Keratinocyte (primary cell): ENCODE measurements at places on chromosomes 12 and 14. TPM values are rescaled to one million over a fixed set of nuclear protein-coding genes. Genes with fewer than 3 reads are reported as not detected.

- no peaks in the 10 kb centered on the region for H3K4me1 ChIP-seq
- H3K36me3 ChIP-seq: no peaks in the 10 kb centered on the region
- no peak overlapping the region for H3K4me3 ChIP-seq
Observed at GRCh38 chr12:16094437-16094836, 183.0 kb downstream of the SLC15A5 start.

Gene SSTR1
- polyA plus RNA-seq: 0.03 to 0.05 TPM in 2 of 3 replicates, not detected in the other

DNA sequence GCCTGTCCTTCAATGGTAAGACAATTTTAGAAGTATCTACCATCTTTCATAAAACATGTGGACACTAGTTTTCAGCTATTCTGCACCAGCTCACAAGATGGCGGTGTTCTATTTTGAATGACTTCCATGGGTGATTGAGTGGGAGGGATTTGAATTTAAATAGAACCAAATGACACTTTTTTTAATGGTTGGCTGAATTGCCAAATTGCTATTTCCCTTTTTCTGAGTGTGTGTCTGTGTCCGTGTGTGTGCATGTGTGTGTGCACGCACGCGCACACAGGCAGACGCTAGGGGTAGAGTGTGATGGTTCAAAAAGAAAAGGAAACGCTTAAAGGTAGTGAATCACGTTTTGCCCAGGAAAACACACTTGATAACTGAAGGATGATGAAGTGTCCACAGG, 362.6 kb downstream of the DAD1 start:
- no peak for DNase-seq
- no peak overlapping the region for H3K27ac ChIP-seq
- no peaks in the 10 kb centered on the region for H3K36me3 ChIP-seq
- H3K4me3 ChIP-seq: no peak overlapping the region

Gene MYO1A
- polyA plus RNA-seq: 0.01 TPM in 1 of 3 replicates, not detected in the others

GRCh38 chr12:3293446-3294161, 197.4 kb upstream of the PRMT8 start:
- no peaks in the 10 kb centered on the region for H3K27me3 ChIP-seq
- no peak overlapping the region for H3K4me3 ChIP-seq
- DNase-seq: no peak
- H3K27ac ChIP-seq: no peak overlapping the region

GRCh38 chr12:121489874-121490273, 90.0 kb downstream of the RNF34 start:
- no peaks in the 10 kb centered on the region for H3K4me1 ChIP-seq
- DNase-seq: no peak
- H3K36me3 ChIP-seq: peaks cover 3% of the 10 kb centered on the region

DNA sequence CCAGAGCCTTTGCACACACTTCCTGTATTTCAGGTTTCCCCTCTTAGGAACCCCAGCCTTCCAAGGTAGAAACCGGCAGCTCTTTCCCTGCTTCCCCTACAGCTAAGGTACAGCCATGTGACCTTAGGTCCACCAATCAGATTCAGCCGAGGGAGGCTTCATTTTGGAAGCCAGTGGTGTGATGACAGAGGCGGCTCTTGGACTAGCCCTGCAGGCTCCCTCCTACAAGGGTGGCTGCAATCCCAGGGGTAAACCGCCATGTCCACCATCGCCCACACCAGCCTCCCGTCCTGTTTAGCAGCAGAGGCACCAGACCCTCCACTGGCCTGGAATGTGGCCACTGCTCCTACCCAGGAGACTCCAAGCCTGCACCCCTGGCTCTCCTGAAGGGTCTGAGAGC, 65.6 kb downstream of the SERPINA3 start:
- no peak overlapping the region for H3K4me3 ChIP-seq
- no peaks in the 10 kb centered on the region for H3K36me3 ChIP-seq
- no peaks in the 10 kb centered on the region for H3K4me1 ChIP-seq
- H3K27me3 ChIP-seq: peaks cover 7% of the 10 kb centered on the region
- no peak overlapping the region for H3K27ac ChIP-seq

- no peaks in the 10 kb centered on the region for H3K4me1 ChIP-seq
- H3K27ac ChIP-seq: no peak overlapping the region
- H3K27me3 ChIP-seq: peaks cover 19% of the 10 kb centered on the region
- H3K4me3 ChIP-seq: no peak overlapping the region
Observed at GRCh38 chr14:74350211-74350927, 2.1 kb downstream of the VRTN start.

- H3K27ac ChIP-seq: peak overlapping the region; percentile 51
- H3K4me3 ChIP-seq: no peak overlapping the region
- peak; percentile 19 for DNase-seq
- H3K27me3 ChIP-seq: no peaks in the 10 kb centered on the region
- H3K4me1 ChIP-seq: peaks cover 42% of the 10 kb centered on the region
Observed at GRCh38 chr14:55301437-55302121, 30.4 kb downstream of the FBXO34 start.

GRCh38 chr12:20142316-20142715, 226.0 kb upstream of the PDE3A start:
- no peaks in the 10 kb centered on the region for H3K4me1 ChIP-seq
- no peaks in the 10 kb centered on the region for H3K27me3 ChIP-seq
- no peak overlapping the region for H3K27ac ChIP-seq
- H3K4me3 ChIP-seq: no peak overlapping the region

GRCh38 chr14:104132981-104133380, 5.4 kb upstream of the KIF26A start:
- H3K36me3 ChIP-seq: no peaks in the 10 kb centered on the region
- peaks cover 37% of the 10 kb centered on the region for H3K27me3 ChIP-seq
- H3K4me1 ChIP-seq: peaks cover 3% of the 10 kb centered on the region
- H3K27ac ChIP-seq: no peak overlapping the region
- no peak for DNase-seq

DNA sequence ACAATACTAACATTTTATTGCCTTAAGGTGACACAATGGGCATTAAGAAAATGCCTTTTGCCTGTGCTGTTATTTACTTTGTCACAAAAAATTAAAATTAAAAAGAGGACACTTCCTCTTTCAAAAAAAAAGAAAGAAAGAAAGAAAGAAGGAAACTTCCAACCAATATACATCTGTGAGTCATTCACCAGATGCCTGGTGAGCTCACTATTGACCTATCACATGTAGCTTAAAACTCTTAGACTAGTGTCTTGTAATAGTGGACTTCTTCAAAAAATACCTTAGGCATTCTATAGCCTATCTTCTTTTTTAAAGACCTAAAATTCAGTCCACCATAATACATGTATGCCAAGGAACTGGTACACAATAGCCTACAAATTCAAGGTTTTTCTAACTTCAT, 4.9 kb upstream of the SOX5 start:
- H3K36me3 ChIP-seq: no peaks in the 10 kb centered on the region
- no peaks in the 10 kb centered on the region for H3K27me3 ChIP-seq
- no peak overlapping the region for H3K27ac ChIP-seq
- no peaks in the 10 kb centered on the region for H3K4me1 ChIP-seq

GRCh38 chr12:124057691-124058090, 84.7 kb downstream of the ZNF664 start:
- H3K4me1 ChIP-seq: no peaks in the 10 kb centered on the region
- no peak for DNase-seq
- H3K27ac ChIP-seq: no peak overlapping the region
- no peaks in the 10 kb centered on the region for H3K36me3 ChIP-seq
- H3K4me3 ChIP-seq: no peak overlapping the region

DNA sequence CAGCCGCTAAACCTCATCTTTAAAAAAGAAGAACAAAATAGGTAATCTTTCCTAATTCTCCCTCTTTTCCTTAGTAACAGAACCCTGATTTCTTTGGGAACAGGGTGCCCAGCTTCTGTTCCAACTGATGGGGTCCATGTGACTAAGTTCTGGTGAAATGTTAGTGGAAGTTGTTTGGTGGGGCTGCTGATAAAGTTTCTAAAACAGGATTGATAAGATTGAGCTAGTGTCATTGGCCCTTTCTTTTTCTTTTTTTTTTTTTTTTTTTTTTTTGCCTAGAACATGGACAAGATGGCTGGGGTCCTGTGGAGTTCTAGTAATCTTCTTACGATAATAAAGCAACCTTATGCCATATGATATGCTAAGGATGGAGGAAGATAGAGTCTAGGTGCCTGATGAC, 16.2 kb upstream of the TUBA1B start:
- no peaks in the 10 kb centered on the region for H3K4me1 ChIP-seq
- H3K27ac ChIP-seq: no peak overlapping the region
- no peak for DNase-seq
- no peaks in the 10 kb centered on the region for H3K27me3 ChIP-seq
- H3K36me3 ChIP-seq: no peaks in the 10 kb centered on the region
- no peak overlapping the region for H3K4me3 ChIP-seq
